ENCODE measurements at places on chromosomes 4 and X.

DNA sequence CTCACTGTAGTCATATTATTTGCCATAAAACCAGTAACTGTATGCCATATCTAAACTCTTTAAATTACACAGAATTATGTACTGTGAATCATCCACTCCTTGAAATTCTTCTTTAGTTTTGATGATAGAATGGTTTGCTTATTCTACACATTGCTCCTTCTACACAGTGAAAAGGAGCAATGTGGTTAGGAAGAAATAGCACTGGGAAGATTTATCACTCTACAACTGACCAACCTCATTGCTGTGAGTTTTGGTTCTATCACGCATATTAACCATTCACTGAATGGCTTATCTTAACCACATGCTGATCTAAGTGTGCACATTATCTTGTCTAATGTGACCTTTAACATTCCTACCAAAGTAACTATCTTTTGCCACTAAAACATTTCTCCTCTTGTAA lies 415.7 kb upstream of the NDST4 start:
- DNase-seq, result no peak

- no peak for DNase-seq
These were observed 980 bp upstream of the GIMD1 start for GRCh38 chr4:106369456-106370060.

- no peak for DNase-seq
These were observed 12.8 kb downstream of the CYSLTR1 start for GRCh38 chrX:78314561-78314960.

GRCh38 chr4:76955182-76955581 lies 5.6 kb downstream of the SEPTIN11 start:
- no peak for DNase-seq

DNA sequence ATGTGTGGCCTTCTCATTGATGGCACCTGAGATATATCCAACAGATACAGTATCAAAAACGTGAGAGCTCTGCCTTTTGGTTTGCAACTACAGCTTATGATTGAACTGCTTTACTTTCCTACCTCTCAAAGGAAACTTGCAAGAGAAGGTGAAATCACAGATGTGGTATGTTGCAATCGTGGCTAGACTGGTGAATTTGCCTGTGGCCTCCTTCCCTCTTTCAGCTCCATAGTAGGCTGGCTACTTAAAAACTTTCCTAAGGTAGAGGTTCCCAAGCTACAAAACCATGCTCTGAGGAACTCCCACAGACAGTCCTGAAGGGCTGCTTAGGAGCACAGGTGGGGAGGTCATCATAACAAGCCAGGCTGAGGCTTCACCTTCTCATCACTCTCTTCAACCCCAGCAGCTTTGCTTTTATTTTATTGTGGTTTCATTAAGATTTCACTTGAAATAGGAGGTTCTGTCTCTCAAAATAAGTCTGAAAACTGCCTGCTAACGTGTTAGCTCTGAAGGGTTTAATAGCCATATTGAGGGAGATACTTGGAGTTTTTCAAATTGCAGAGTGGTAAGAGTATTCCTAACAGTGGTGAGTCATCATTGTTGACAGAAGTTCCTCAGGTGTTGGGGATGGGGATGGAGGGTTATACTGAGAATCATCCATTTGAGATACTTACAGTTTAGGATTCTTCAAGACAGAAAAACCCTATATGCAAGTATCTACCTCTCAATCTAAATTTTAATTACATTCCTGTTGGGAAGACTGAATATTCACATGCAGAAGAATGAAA lies 93.5 kb upstream of the UCP1 start:
- DNase-seq, result no peak

- DNase-seq, result no peak
These were observed 34.9 kb downstream of the HMX1 start for GRCh38 chr4:8836664-8837171.

DNA sequence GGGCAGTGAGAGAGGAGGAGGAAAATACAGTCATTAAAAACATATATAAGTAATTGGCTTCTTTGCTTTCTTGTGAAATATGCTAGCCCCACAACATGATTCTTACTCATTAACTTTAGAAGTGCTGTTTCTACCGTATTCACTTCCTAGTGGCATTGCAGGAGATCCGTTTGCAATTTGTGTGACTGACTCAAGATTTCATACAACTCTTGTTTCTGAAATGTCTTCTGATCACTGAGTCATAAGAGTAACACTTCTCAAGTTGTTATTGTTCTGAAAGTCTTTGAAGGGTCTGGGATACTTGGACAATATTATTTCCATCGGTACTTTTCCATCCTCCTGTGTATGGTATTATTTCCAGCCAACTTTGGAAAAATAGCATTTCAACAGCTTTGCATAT lies 310.8 kb downstream of the PACRGL start:
- DNase-seq, result no peak

- no peak for DNase-seq
These were observed 1443.4 kb downstream of the ARAP2 start for GRCh38 chr4:34800953-34801352.

GRCh38 chr4:155952501-155952901 lies 1.2 kb downstream of the CTSO start:
- DNase-seq, result no peak

DNA sequence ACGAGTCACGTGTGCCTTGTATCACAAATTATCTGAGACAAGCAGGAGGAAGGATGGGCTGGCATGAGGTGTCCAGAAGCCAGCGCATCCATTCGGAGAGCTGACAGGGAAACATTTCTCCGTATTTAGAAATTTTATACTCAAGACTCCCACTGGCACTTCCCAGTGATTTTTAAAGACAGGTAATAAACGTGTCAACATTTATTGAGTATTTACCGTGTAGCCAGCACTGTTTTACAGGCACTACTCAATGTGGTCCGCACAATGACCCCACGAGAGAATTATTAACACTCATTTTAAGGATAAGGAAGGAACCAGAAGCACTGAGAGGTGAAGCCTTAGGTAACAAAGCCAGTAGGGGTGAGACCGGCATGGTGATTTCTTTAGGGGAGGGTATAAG lies 23.2 kb downstream of the GEMIN8 start:
- DNase-seq, result no peak

DNA sequence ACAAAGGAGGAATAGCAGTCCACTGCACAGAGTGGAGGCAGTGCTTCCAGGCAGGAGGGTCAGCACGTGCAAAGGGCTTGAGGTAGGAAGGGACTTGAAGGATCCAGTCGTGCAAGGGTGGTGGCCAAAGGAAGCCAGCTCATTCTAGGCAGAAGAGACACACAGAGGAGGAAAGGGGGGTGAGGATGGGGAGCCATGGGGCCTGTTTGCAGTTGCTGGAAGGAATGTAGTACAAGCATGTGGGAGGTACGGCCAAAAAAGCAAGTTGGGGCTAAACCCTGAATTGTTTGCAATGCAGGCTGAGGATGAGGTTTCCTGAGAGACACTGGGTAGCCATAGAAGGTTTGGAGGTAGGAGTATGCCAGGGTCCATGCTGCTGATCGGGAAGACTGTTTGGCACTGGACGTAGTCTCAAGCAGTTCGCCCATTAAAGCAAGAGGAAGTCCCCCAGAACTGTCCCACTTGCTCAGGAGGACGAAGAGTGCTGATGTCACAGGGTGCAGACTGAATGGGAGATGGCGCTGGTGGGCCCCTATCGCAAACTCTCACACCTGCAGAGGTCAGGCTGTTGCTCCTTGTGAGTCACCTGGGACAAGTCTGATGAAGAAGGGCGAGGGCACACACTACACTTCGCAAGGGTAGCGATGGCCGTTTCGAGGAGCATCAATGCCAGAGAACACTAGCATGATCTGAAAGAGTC lies 9.1 kb upstream of the MAN2B2 start:
- no peak for DNase-seq

GRCh38 chr4:114677346-114677979 lies 78.9 kb downstream of the UGT8 start:
- DNase-seq, result no peak

DNA sequence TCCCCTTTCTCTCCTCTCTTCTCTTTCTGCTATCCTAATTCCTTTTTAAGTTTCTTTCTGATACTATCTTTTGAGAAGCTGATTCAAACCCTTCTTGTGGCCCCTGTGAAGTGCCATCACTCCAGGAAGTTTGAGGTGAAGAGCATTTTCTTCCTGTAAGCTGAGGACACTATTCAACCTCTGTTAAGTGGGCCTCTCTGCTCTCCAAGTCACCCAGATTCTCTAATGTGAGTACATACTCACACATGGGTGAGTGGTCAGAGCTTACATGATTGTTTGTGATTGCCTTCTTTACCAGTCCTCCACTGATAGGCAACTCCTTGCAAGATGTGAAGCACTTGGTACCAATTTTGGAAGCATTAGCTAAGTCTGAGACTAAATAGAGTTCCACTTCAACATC lies 18.4 kb upstream of the SMIM10L2A start:
- no peak for DNase-seq
